ENCODE measurements at places on chromosomes 7 and 10.

DNA sequence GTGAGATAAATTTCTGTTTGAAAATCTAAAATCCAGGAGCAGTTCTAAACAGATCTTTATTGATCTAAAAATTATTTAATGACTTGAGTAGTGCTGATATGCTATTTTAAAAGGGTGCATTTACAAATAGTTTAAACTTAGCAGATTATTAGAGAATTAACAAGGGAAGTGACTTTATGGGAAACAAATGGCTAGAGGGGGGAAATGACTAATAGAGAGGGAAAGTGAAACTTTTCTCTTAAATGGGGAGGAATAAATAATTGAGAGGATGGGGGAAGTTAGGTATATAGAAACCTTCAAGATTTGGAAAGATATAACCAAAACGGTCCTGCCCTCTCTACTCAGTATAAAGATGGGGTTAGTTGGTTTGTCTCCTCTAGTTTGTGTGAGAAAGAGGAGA is 90.1 kb upstream of the ARMC3 start:
- no peak for DNase-seq

DNA sequence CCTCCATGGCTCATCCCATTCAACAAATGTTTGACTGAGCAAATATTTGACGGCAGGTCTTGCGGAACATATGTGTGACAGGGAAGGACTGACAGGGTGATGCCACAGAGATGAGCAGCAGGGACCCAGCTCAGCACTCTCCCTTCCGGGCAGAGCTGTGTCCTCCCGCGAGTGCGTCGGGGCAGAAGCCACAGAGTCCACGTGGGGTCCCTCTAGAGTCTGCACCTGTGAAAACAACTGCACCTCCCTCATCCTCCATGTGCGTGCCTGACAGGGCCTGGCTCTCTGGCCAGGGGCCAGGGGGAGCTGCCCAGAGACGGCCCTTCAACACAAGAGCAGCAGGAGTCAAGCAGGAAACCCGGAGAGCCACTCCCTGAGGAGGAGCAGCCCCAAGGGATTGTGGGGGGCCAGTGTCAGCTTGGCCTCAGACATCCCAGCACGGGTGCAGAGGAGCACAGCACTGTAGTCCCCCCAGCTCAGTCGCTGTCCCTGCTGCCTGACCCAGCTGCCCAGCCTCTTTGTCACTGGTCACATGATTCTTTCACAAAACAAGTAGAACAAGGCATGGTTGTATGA is 83.6 kb upstream of the TMEM72 start:
- DNase-seq: no peak

GRCh38 chr7:33651998-33652515 is 253.3 kb upstream of the BMPER start:
- DNase-seq: no peak

- no peak for DNase-seq
These were observed 46.4 kb downstream of the DENND2A start for GRCh38 chr7:140594131-140594691.

- DNase-seq: no peak
These were observed 716.1 kb downstream of the PARD3 start for GRCh38 chr10:34098821-34099567.

DNA sequence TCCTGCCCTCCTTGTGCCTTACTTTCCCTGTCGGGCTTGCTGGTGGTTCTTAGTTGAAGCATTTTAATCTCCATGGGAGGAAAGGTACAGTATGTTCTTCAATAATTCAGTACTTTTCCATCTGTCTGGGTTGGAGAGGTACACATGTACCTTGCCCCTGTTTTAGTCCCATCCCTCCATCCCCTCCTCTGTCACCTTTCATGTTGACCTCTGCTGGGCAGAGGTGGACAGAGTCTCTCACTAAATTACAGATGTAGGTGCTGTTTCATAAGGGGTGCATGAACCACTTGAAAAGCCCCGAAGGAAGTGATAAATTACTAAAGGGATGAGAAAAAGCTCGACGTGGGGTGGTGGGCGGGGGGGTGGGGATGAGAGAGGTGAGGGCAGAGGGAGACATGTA is 5.4 kb downstream of the AGFG2 start:
- no peak for DNase-seq

- DNase-seq: no peak
These were observed 27.0 kb downstream of the PDZD8 start for GRCh38 chr10:117348236-117348635.

- no peak for DNase-seq
These were observed 13.3 kb upstream of the CPXM2 start for GRCh38 chr10:123904834-123905409.

DNA sequence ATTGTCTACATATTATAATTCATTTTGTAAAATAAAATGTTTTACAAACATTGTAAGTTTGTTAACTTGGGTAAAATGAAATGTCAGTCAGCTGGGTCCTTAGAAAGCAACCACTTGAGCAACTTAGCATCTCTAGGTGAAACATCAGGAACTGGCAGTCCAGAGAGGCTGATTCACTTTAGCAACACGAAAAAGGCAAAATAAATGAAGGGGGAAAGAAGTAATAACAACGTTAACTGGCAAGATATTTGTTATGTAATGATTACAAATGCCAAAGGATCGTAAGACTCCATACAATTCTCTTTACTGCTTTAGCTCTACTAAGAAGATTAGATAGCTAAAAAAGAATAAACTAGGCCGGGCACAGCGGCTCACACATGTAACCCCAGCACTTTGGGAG is 5.0 kb downstream of the PDZD8 start:
- no peak for DNase-seq

- DNase-seq: no peak
These were observed 183.4 kb downstream of the PRKG1 start for GRCh38 chr10:51257511-51258248.

DNA sequence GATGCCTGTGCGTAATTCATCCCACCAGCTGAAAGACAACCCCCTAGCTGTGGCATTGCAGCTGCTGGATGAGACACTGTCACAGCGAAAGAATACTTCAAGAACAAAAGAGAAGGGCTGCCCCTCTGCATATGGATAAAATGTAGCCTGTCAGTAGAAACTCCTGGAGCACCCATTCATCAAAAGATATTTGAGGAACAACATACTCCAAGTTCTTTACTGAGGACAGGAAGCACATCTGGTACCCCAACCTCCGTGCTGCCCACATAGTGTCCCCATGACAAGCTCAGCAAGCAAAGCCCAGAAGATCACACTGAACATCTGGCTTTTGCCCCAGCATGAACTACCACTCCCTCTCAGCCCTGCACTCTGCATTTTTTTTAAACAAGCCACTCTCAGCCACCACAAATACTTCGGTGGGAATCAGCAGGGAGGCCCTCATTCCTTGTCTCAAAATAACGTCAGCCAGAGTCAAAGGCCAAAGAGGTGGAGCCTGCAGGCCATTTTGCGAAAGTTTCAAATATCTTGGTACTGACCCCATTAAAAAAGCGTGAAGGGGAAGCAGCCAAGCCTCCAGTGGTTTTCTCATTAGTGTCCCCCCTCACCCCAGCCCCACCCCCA is 1.7 kb downstream of the CREB3L2 start:
- no peak for DNase-seq

DNA sequence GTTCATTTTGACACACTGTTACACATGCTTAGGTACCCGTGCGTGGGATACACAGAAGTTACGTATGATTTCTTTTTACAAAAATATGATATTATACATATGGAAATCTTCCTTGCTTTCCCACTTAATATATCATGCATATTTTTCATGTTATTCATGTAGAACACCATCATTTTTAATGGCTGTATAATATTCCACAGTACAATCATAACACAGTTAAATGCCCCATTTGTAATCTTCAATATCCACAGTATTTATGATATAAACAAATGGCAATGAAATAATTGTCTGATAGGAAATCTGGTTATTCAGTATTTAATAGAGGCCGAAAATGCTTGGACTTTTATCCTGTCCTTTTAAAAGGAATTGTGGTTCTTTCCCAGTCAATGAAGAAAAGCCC is 23.2 kb downstream of the VIPR2 start:
- no peak for DNase-seq

GRCh38 chr10:12504628-12505027 is 155.3 kb downstream of the CAMK1D start:
- DNase-seq: no peak

GRCh38 chr10:78436706-78437406 is 403.2 kb downstream of the RPS24 start:
- DNase-seq: no peak

- no peak for DNase-seq
These were observed 96.4 kb downstream of the ARHGAP12 start for GRCh38 chr10:31832261-31832660.

DNA sequence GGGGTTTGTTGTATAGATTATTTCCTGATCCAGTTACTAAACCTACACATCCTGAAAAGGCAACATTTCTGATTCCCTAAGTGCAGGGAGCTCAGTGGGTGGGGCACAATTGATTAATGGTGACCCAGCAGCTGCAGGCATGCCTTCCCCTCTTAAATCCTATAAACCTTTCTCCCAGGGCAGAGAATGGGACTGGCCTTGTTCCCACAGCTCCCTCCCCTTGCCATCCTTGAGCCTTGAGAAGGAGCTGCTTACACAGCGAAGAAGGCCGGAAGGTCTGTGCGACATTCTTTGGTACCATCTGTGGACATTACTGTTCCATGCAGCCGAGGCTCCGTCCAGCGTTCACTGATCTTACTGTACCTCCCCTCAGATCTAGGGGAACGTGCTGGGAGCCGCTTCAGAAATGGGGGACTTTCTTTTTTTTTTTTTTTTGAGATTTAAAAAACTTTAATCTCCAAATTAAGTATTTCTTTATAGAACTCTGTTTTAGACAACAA is 14.3 kb downstream of the KLF6 start:
- DNase-seq: no peak

DNA sequence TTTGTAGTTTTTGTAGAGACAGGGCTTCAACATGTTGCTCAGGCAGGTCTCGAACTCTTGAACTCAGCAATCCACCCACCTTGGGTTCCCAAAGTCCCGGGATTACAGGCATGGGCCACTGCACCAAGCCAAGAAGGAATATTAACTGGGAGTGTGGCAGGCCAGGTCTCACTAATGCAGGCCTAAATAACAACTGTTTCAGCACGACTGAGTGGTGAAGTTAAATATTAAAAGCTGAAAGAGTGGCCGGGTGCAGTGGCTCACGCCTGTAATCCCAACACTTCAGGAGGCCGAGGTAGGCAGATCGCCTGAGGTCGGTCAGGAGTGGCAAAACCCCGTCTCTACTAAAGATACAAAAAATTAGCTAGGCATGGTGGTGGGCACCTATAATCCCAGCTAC is 21.1 kb downstream of the CHUK start:
- no peak for DNase-seq

- no peak for DNase-seq
These were observed 55.9 kb upstream of the INPP5A start for GRCh38 chr10:132481690-132482089.

DNA sequence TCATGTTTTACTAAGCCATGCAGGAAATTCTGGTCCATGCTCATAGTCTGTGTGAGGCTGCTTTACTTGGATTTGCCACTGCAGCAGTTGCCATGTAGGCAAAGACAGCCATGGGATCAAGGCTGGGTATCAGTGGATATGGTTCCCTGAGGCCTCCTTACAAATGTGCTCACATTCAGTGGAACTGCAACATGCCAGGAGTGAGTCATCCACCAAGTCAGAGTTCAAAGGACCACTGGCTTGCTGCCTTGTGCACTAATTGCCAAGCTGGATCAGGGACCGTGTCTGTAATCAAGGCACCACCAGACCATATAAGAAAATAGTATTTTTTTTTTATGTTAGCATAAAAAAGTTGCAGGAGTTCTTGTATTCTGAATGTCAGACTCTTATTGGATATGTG is 101.0 kb downstream of the CDCA7L start:
- no peak for DNase-seq

DNA sequence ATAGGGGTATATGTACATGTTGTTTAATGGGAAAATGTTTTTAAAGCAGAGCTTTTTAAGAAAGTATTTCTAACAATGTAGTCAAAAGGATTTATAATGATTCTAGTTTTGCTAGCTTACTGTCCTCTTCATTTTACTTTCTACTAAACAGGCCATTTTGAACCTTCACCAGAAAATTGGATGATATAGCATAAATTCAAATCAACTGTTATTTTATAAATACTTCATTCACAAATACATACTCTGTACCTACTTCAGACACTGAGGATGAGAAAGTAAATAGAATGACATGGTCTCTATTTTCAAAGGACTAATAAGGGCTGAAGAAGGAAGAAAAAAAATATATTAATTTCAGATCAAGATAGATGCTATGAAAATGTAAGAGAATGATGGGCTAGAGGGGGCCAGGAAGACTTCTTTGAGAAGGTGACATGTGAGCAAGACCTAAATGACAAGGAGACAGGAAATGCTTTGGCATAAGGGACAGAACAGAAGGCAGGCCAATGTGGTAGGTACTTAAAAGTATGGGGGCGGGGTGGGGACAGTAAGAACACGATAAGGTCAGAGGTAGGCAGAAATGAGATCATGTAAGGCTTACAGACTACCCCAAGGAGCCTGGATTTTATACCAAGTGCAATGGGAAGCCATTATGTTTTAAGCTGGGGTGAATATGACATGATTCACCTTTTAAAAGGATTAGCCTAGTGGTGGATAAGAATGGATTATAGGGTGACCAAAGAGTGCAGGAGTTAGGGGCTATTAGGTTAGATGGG is 5.2 kb downstream of the NAMPT start:
- DNase-seq: no peak

GRCh38 chr10:31816318-31816717 is 112.3 kb downstream of the ARHGAP12 start:
- DNase-seq: no peak

DNA sequence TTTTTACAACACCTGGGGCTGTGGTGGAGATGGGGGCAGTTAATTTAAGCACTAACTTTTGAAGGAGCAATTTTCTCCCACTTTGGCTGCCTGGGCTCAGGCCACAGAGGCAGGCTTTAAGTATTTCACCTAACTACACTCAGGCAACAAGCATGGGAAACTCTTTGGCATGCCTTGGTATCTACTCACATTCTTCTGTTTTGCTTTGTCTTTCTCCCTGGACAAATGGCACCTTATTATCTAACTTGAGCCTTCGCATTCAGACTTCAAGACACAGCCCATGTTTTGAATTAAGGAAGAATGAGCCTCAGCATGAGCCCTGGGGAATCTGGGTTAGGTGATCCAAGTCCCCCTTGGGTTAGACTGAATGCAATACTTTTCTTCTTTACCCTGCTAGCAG is 31.8 kb upstream of the BMPER start:
- DNase-seq: no peak

Measured in CD4-positive, alpha-beta T cell treated with Interleukin-6 at 100 ng/mL for 8 hours (primary cell).